Stimulated activated CD8-positive, alpha-beta memory T cell treated with anti-CD3 and anti-CD28 coated beads, Interleukin-15, amount 100 ng/mL, for 24 hours (primary cell): ENCODE measurements at places on chromosomes 4 and X.

GRCh38 chr4:95643627-95644026 is 94.9 kb upstream of the UNC5C start:
- no peak for DNase-seq

DNA sequence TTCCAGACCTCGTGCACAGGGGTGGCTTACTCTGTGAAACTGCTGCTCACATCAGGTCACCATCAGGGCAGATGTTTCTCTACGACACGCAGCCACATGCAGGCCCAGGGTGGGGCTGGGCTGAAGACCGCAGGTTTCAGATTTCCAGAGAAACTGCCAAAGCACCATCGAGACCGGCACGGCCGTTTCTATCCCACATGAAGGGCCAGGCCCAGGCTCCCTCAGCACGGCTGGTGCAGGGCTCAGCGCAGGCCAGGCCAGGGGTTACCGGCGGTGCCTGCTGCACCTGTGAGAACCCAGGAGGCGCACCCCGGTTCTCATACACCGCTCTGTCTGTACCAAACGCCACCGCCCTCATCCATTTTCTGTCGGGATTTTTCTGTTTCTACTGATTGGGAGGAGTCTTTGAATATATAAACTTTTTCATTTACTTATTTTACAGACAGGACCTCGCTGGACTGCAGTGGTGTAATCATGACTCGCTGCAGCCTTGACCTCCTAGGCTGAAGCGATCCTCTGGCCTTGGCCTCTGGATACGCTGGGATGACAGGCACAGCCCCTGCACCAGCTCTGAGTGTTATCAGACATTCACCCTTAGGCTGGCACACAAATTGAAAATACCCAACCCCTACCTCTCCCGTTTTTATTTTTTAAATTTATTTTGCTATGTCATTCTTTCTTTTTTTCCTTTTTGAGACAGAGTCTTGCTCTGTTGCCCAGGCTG is 17.1 kb downstream of the CTBP1 start:
- DNase-seq, result no peak

- no peak for DNase-seq
These were observed 96.4 kb upstream of the IQCM start for GRCh38 chr4:149912000-149912399.

- DNase-seq, result no peak
These were observed 38.9 kb downstream of the RASGEF1B start for GRCh38 chr4:81432825-81433224.

DNA sequence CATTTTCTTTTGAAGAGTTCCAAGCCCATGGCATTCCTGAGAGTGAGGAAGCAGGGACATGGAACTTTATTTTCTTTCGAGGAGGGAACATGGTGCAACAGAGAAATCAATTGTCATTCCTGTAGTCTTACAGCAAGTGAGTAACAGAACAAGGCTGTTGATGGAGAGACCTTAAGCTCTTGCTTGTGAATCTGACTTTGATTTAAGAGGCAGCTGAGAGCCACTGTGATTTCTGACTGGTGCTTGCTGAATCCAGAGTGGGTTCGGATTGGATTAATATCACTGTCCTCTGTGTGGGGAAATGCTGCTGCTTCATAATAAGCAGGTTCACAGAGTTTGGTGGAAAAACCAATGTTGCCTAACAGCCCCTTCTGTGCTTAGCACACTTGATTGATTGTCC is 4.7 kb upstream of the ATP1B4 start:
- DNase-seq, result no peak

GRCh38 chr4:22435652-22436051 is 80.2 kb downstream of the ADGRA3 start:
- no peak for DNase-seq

DNA sequence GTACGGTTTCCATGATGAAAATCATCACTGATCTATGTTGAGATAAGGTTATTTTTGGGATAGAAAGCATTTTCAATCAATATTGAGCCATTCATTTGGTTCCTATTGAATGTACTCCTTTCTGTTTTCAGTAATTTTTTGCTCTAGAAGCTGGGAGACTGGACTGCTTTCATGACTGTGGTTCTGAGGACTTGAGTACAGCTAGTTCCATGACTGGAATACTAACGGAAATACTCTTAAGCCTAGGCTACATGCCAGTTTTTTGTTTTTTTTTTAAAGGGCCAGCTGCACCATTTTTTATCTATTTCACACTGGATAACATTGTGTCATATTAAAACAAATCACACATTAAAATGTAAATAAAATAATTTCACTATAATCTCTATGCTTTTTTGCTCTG is 16.7 kb downstream of the PRR32 start:
- DNase-seq, result no peak

DNA sequence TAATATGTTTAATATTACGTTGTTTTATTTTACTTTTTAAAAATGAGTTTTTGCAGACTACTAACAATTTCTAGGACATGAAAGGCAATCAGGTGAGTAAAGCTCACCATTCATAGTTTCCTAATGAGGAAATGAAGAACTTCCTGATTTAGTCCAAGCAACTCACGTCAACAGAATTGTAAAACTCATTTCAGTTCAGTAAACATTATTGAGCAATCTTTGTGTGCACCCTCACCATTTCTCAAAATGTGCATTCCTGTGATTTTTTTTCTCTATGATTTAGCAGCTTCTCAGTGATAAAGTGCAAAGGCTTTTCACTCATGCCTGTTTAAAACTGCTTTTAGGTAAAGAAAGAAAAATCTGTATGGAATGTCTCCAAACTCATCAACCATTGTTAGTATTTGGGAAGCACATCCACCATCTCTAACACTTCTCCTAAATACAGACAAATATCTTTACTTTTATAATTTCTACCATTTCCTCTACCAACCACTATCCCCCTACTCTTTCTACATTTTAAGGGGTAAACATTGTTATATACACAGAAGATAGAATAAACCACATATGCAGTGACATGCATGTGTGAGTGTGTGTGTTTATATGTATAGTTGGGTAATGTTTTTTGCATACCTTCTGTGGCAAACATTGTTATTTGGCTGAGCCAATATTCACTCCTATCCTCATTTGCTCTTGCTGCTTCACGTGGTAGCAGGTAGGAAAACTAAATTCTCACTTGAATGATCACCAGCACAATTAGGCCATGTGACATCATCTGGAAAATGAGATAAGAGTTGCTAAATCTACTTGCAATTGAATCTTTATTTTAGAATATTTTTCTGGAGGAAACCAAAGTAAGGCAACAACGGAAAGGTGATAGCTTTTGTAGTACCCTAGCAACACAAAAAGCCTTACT is 54.7 kb upstream of the PRDM8 start:
- DNase-seq, result no peak

- no peak for DNase-seq
These were observed 605 bp upstream of the FAT1 start for GRCh38 chr4:186724058-186724863.

- DNase-seq, result no peak
These were observed 196.3 kb upstream of the MAB21L2 start for GRCh38 chr4:150385606-150386005.

- no peak for DNase-seq
These were observed 46.1 kb upstream of the MAGEC2 start for GRCh38 chrX:142251202-142251601.

DNA sequence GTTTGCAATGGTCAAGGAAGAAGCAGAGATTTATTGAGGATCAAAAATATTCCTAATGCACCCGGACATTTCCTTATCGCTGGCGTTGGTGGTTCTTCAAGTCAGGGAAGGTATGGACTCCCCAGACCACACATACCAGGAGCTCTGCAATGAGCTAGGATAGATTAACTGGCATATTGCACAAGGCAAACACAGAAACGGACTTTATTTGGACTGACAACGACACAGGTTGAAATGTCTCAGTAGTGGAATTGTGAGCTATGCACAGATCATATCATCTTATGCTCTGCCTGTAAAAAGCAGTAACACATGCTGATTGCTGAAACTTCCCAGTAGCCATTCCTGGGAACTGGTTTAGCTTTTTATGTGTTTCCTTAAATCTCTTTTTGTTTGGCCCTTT is 1.7 kb downstream of the TSPAN7 start:
- no peak for DNase-seq

DNA sequence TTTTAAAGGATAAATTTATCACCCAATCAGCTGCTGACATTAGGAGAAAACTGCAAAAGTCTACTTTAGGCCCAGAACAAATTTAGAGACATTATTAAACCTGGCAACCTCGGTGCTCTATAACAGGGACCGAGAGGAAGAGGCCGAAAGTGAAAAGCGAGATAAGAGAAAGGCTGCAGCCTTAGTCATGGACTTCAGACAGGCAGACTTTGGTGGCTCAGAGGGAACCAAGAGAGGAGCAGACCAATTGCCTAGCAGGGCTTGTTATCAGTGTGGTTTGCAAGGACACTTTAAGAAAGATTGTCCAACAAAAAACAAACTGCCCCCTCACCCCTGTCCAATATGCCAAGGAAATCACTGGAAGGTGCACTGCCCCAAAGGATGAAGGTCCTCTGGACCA is 12.8 kb upstream of the UGT2B10 start:
- no peak for DNase-seq

- DNase-seq, result no peak
These were observed 41.4 kb upstream of the CHRDL1 start for GRCh38 chrX:110836982-110837381.

- DNase-seq, result no peak
These were observed 51.2 kb downstream of the LGI2 start for GRCh38 chr4:24979554-24979953.

GRCh38 chrX:47877327-47877726 is 40.6 kb downstream of the ZNF81 start:
- DNase-seq, result no peak

- no peak for DNase-seq
These were observed 453.9 kb downstream of the PDHA2 start for GRCh38 chr4:96293806-96294205.

DNA sequence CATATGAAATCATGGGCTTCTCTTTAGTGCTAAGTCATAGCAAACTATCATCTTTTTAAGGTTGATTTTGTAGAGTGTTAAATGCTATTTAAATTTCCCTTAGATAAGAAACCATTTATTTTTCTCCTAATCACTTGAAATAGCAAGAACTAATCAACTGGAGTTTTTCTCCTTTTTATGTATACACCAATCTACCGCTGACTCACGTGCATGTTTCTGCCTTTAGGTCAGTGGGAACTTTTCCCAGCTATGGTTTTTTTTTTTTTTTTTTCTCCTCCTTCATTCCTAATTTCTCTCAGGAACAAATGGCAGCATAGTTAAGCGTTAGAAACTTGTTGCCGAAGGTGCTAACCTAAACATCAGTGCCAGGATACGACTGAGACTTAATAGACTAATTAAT is 176.4 kb downstream of the BMPR1B start:
- DNase-seq, result no peak

DNA sequence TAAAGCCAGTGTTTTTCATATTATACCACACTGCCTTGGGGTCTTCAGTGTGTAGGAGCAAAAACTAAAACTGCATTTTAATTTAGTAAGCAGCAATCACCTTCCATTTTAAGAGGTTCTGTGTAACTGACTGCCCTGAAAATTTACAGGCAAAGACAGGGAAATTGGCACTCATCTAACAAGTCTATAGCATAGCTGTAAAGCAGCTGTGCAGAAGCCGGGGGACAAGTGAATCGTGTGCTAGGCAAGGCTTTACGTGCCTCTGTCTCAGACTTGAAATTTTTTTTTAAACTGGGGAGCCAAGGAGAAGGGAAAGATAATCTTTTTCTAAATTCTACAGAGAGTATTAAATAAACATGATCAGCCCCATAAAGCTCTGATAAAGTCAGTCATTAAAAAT is 39.7 kb downstream of the TSPAN5 start:
- DNase-seq, result no peak

- DNase-seq, result no peak
These were observed 156.5 kb downstream of the WDFY3 start for GRCh38 chr4:84809946-84810345.

DNA sequence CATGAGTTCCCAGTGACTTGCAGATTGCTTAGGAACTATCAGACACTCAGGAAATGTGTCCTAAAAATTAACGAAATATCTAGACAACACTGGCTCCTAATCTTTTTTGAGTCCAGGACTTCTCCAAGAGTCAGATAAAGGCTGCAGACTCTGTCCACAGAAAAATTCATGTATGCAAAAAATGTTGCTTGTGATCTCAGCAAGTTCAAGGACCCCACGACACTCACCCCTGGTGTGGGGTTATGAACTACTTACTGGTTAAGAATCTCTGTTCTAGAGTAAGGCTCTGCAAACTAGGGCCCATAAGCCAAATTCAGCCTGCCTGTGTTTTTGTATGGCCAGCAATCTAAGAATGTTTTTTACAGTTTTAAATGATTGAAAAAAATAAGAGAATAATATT is 93.2 kb downstream of the MBNL3 start:
- no peak for DNase-seq

DNA sequence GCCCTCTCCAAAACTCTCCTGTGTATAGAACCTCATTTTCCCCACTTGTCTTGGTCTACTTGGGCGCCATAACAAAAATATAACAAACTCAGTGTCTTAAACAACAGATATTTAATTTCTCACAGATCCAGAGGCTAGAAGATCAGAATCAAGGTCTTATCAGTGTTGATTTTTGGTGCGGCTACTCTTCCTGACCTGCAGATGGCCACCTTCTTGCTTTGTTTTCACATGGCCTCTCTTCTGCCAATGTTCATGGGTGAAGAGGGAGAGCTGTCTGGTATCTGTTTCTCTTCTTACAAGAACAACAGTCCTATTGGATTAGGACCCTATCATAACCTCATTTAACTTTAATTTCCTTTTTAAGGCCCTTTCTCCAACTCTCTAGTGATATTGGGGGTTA is 177.3 kb downstream of the PABPC4L start:
- DNase-seq, result no peak

DNA sequence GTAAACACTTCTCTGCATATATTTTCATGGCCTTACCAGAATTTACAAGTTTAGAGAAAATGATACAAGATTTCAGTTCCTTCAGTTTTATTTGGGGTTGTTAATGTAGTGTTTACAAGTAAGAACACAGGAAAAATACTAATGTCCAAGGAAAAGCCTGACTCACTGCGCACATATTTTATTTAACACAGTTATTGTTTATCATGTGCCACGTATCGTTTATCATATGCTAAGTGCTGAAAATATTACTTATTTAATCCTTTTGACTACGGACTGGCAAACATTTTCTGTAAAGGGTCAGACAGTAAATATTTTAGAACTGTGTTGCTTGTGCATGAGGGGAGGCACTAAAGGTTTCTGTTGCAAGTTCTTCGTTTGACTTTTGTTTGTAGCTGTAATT is 794 bp downstream of the HSD17B13 start:
- no peak for DNase-seq

GRCh38 chr4:118910221-118910620 is 21.6 kb downstream of the SYNPO2 start:
- DNase-seq, result no peak
